Cerebellar cortex (tissue), 1 donor: ENCODE measurements at places on chromosomes 16 and 17.

- no peak for DNase-seq
Observed at GRCh38 chr17:75668489-75668888, 1.4 kb downstream of the SAP30BP start.

- DNase-seq, result no peak
Observed at GRCh38 chr16:88333848-88334777, 48.6 kb upstream of the ZNF469 start.

DNA sequence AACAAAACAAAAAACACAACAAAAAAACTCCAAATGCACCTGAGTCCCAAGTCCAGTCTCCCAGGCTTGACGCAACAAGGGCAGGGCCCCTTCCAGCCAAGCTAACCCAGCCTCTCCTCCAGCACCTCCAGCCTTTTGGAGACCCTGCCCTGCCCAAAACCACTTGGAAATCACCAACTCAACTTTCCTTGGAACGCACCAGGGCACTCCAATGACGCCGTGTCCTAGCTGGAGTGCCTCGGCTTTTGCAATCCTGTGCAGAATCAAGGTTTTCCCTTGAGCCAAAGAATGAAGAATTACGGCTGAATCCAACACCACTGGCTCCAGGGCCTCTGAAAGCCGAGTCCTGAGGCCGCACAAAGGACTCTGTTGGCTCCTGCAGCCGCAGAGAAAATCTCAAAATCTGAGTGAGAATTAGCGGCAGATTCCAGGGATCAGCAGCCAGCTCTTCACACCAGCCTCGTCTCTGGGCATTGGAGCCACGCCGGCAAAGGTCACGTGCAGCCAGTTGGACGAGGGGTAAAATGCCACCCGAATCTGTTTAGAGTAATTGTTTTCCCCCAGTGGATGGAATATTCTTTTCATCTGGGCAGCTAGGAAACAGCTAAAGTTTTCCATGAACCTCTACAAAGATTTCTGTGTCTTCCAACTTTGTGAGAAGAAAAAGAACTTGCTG, 9.7 kb upstream of the BAIAP2 start:
- DNase-seq, result no peak

- no peak for DNase-seq
Observed at GRCh38 chr16:20626966-20627365, 50.8 kb upstream of the ACSM2B start.

DNA sequence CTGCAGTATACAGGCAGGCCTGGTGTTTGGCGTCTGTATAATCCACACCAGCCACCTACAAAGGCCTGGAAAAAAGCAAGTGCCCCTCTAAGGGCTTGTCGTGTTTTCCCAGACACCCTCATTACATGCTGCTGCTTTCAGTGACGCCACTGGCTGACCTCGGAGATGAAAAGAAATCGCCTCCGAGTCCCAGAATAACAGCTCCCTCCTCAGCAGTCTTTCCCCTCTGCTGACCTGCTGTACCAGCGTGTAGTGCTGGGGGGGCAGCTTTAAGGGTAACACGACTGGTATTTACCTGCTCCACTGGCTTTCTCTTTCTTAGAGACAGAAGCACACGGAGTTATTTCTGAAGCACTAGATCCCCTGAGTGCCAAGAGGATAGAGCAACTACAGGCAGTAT, 296.8 kb downstream of the GRIN2A start:
- DNase-seq, result peak; percentile 28

DNA sequence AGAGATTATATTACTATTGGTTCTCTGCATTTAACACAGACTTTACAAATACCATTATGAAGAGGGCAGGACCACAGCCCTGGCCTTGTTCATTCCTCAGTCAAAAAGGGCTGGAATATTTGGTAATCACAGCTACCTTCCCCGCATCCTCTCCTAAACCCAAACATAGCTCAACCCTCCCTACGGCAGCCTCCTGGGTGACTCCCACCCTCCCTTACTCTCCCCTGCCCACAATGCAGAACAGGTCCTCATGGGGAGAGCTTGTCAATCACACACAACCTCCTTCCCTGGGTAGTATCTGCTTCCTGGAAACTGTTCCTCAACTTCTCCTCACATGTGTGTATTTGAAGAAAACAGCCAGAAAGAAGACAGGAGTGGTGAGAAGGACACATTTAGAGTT, 224.2 kb downstream of the C16orf78 start:
- DNase-seq, result no peak

DNA sequence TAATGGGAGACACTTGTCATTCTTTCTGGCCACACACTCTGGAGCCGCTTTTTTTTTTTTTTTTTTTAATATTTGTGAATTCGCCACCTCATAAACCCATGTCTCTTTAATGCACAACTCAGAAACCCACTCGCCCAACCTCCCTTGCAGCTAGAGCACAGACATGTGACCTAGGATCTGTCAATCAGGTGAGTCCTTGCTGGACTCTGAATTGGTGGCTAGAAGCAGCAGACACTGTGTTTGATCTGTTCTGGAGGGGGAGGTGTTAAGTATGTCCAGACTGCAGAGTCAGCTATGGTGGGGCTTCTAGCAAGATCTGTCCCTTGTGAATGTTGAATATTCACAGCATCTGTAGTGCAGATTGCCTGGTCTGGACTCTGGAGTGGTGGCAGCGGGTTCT, 112.1 kb downstream of the PRKCB start:
- DNase-seq, result no peak

GRCh38 chr16:56823081-56823733, 41.8 kb upstream of the SLC12A3 start:
- DNase-seq, result no peak
